ENCODE measurements at places on chromosomes 2 and 18.
A peak's percentile ranks its signal among the peaks of the same experiment; 100 is the strongest.

GRCh38 chr2:171225989-171226388 is 65.3 kb upstream of the TLK1 start:
- no peak for DNase-seq

DNA sequence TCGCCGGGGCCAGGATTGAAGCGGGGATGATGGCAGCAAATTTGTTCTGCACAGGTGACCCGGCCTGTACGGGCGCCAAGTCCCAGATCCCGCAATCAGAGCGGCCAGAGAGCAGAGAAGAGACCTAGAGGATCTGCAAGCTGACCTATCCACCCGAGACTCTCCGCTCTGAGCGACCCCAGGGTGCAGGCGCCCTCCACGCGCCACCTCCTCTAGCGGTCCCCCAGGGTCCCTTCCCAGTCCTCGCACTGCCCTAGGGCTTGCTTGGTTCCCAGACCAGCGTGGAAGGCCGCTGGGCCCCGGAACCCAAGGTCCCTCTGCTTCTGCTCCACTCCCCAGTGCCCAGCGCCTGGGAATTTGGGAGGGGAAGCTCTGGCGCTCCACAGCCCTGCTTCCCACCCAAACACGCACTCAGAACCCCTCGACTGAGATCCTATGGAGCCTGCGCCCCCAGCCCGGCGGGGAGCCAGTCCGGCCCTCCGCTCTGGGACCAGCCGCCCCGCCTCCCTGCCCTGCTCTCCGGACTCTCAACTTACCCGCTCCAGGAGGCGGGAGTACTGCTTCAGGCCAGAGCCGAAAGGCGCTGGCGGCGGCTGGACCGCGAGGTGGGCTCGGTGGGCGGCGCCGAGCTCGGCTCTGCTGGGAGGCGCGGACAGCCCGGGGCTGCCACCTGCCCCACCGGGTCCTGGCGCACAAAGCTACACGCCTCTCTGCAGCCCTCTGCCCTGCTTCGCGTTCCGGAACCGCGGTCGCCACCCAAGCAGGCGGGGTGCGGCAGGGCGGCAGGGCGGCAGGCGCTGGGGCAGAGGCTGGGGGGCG is 3.0 kb upstream of the SIX3 start:
- DNase-seq: no peak

DNA sequence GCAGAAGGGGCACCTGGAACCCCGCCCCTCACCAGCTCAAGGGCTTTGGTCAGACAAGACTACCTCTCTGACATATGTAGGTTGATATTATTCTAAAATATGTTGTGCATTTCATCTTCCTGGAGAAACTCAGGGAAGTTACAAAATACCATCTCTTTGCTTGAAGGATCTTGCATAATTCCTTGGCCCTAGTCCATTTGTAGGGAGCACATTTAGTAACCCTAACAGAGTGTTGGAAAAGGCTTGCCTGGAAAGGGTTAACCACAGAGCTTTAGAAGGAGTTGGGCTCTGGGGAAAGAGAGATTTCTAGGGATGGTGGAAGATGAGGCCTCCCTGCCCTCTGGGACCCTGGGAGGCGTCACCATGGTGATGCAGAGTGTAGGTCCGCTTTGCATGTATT is 143.0 kb upstream of the SLC1A4 start:
- no peak for DNase-seq

- DNase-seq: no peak
Observed at GRCh38 chr2:85953476-85953875, 64.7 kb upstream of the ST3GAL5 start.

- DNase-seq: no peak
Observed at GRCh38 chr2:36290306-36290856, 65.2 kb upstream of the CRIM1 start.

- DNase-seq: no peak
Observed at GRCh38 chr2:148553332-148553887, 91.1 kb upstream of the EPC2 start.

DNA sequence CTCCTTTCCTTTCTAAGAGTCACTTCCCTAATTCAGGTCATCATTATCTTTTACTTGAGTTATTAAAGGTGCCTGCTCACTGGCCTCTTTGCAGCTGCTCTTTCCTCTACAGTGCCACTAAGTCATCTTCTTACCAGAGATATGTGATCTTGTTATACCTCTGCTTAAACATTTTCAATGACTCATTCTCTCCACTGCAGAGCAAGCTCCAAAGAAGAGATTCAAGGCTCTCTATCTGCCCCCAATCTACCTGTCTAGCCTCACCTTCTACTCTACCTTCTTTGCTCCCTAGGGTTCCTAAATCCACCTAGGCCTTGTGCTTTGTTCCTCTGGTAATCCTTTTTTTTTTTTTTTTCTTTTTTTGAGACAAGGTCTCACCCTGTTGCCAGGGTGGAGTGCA is 3.1 kb downstream of the ARHGEF33 start:
- DNase-seq: peak; percentile 7

All from NAMALWA (cell line).